T-helper 2 cell (primary cell): ENCODE measurements at places on chromosomes 3 and 15.

- DNase-seq: no peak
Observed at GRCh38 chr15:72411111-72411510, 13.0 kb downstream of the TMEM202 start.

- DNase-seq: no peak
Observed at GRCh38 chr3:129023909-129024308, 22.8 kb downstream of the EFCC1 start.

DNA sequence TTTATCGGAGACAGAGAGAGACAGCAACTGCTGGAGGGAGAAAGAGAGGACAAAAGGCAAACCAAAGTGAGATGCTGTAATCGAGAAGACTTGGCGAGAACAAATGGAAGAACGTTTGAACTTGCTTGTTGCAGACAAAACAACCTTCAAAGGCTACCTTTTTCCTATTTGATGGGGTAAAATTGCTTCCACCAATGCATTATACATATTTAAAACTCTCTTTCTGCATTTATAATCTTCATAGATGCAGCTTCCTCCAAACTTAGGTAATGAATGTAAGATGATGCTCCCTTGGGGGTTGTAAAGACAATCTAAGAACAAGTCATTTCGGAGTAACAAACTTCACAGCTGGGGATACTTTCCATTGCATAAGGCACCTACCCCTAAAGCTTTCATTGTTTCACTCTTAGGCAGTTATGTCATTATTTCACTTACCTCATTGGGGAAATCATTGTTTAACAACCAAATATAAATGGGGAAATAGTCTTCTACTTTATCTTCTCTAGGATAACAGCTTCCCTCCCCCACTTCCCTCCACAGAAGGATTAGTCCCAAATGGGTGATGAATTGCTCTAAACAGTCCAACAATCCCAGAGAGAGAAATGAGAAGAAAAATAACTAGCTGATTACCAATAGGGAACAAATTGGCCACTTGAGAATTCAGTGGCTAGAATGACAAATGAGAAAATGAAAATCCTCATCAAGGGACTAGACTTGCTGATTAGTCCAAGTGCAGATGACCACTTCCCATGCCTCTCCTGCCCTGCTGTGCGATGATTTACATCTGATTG is 269.8 kb upstream of the ADAMTS9 start:
- no peak for DNase-seq

- no peak for DNase-seq
Observed at GRCh38 chr3:13262493-13263211, 157.5 kb downstream of the NUP210 start.

DNA sequence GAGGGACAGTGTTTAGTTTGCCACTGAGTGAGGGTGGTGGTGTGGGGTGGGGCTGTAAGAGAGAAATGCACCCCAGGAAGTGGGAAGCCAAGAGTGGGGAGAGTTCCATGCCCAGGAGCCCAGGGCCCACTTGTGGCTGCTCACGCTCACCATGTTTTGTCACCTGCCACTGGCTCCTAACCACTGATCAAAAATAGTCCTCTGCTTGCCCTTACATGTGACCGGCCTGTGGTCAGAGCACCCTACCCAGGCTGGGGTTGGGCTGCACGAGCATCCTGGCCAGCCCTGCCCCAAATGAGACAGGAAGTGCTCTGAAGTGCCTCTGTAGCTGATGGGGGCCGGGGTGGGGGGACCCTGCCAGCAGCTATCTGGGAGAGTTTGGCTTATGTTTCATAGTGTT is 216.3 kb downstream of the RPLP1 start:
- no peak for DNase-seq
